ENCODE measurements at places on chromosomes 7 and 10.

DNA sequence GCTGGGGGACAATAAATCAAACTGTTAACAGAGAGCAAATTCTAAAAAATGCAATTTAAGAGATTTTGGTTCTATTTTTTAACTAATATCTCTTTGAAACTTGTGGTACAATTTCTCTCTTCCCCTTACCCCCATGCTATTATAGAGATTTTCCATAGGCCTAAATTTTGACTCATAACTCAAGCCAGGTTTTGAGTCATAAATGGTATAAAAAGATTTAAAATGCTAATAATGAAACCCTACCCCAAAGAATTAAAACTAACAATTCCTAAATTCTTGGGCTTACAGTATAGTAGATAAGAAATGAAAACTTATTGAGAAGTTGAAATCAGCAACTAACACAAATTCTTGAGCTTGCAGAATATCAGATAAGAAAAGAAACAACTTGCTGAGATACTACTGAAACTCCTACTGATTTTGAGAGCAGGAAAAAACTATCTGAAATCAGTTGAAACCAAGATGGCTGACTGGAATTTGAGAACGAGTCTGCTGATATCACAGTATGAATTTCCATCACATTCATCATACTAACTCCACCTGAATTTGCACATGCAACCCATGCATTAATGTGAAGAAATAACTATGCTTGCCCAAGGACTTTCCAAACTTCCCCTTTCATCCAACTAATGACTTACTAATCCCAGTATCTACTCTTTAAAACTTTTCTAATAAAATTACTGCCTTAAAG, 36.3 kb downstream of the POT1 start:
- DNase-seq: no peak

DNA sequence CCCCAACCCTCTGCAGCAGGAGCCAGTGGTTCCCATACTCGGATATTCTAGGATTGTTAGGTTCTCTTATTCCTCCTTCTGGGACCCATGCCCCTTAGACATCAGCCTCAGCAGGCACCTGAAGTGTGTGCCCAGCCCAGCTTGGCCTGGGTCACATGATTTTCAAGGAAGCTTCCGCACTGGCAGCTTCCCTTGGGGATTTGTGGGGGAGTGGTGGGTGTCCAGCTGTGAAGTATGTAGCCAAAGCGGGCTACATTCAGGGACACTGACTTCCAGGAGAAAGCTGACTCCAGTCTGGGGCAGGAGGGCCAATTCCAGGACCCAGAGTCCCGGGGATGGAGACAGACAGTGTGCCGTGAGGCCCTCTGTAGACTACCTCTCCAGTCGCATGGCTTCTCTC, 1.3 kb downstream of the LDB1 start:
- DNase-seq: peak; percentile 15

GRCh38 chr10:114917459-114917858, 20.5 kb upstream of the TRUB1 start:
- DNase-seq: no peak

DNA sequence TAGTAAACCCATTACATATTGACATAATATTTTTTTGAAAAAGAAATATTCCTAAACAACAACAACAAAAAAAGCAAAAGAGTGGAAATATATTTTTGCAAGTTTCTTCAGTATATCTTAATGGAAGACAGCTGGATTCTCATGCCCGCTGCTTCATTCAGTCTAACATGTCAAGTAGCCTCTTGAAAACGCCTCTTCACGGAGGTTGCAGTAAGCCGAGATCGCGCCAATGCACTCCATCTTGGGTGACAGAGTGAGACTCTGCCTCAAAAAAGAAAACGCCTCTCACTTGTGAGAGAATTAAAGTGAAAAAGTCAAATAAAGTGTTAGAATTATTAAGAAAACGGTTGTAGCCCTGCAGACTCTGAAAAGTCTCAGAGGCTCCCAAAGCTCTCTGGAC, 1.3 kb downstream of the CUTC start:
- no peak for DNase-seq

DNA sequence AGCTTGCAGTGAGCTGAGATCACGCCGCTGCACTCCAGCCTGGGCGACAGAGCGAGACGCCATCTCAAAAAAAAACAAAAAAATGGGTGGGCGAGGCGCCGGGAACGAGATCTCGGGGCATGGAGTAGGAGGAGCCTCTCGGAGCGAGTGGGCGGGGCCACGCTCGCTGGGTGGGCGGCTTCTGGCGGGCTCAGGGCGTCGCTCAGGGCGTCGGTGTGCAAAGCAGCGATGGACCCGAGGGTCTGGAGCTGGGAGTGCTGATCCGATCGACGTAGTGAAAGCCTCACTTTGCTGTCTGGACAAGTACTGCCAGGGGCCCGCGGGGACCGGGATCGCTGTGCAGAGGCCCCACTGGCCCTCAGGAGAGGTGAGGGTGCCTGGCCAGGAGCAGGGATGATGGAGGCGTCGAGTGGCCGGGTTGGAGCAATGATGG, 22.6 kb upstream of the AMZ1 start:
- no peak for DNase-seq

DNA sequence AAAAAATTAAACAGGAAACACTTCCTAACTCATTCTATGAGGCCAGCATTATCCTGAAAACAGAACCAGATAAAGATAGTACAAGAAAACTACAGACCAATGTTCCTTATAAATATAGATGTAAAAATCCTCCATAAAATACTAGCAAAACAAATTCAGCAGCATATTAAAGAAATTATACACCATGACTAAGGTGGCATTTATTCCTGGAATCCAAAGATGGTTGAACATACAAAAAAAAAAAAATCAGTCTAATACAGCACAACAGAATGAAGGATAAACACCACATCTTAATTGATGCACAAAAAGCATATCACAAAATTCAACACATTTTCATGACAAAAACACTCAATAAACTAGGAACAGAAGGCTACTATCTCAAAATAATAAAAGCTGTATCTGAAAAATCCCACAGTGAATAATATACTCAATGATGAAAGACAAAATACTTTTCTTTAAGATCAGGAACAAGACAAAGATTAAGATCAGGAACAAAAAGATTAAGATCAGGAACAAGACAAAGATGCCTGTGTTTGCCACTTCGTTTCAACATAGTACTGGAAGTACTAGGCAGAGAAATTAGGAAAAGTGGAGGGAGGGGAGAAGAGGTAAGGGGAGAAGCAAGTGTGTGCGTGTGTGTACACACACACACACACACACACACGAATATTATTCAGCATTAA, 95.6 kb downstream of the SNX13 start:
- no peak for DNase-seq

GRCh38 chr7:4690953-4691856, 9.1 kb downstream of the FOXK1 start:
- DNase-seq: no peak

DNA sequence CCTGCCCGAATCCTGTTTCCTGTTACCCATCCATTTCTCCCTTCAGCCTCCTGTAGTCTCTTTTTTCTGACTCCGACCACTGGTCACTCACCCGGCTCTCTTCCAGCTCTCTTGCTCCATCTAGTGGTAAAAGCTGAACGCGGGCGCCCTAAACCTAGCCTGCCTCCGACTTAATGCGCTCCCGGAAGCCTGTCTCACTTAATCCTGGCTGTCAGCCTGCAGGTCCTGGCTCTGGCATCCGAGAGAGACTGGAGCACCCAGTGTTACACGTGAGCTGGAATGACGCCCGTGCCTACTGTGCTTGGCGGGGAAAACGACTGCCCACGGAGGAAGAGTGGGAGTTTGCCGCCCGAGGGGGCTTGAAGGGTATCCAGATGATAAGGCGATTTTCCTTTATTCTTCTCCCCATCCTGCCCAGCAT, 10.3 kb downstream of the SUMF2 start:
- DNase-seq: peak; percentile 54

GRCh38 chr7:124597509-124597908, 168.1 kb downstream of the GPR37 start:
- no peak for DNase-seq

DNA sequence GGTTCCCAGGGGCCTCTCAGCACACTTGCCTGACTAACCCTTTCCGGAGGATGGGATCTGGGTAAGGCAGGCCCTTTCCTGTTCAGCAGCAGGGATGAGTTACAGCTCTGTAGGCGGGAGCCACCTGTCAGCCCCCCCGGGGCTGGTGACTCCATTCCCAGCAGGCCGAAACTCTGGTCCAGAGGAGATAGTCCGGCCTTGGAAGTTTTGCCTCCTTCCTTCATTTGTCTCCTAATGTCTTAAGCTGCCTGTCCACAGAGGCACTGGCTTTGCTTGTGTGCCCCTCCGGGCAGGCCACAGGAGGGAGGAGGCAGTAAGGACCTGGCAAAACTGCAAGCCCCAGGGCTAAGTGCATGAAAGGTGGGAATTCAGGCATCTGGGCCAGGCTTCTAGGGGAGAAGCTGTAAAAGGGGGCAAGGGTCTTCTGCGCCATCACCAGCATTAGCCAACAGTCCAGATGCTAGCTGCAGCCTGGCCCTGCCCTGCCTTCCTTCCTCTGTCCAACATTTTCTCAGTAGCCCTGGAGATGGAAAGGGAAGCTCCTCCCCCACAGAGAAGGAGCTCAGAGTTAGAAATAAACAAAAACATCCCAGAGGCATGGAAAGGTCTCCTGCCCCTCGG, 1.2 kb downstream of the ADIRF start:
- DNase-seq: peak; percentile 48

- no peak for DNase-seq
These were observed 67.9 kb downstream of the ATAD1 start for GRCh38 chr10:87750001-87750671.

DNA sequence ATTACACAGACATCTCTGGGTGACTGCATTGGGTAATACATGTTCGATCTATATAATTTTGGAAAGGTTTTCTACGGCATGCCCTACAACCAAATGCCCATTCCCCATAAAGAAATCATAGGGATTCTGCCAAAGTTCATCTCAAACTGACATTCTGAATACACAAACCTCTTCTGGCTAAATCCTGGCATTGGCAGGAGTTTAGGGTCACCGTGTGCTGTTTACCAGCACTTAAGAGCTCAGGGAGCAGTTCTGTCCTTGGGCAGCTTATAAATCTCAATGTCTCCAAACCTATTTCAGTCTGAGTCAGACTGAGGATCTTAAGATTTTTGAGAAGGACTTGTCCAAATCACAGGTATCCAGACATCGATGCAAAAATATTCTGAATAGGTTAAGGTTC, 809.6 kb upstream of the LRRN3 start:
- DNase-seq: no peak

GRCh38 chr7:155021699-155022145, 18.8 kb upstream of the PAXIP1 start:
- DNase-seq: no peak

GRCh38 chr10:131238669-131239280, 72.7 kb downstream of the TCERG1L start:
- DNase-seq: no peak

DNA sequence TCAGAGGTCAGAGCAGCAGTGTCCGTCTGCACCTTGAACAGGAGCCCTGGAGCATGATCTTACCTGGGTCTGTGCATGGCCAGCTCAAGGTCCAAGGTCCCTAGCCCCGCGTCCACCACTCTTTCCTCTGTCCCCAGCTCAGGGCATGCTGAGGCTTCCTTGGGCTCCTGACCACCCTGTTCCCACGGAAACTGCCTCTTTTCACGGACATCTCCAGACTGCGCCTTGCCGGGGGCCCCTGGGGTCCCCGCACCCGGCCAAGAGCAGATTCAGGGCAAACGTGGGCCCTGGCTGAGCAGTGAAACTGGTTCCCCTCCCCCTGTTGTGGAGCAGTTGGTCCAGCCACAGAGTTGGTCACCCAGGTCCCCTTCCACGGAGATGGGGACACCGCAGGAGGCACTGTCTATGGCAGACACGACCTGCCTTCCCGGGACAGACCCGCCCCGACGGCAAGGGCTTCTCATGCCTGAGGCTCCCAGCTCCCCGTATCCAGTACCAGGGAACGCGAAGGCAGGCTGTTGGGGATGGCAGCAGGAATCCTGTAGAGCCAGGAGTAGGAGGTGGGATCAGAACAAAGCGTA, 217.4 kb upstream of the PPP2R2D start:
- DNase-seq: no peak

GRCh38 chr7:41870461-41871138, 167.7 kb upstream of the INHBA start:
- no peak for DNase-seq

DNA sequence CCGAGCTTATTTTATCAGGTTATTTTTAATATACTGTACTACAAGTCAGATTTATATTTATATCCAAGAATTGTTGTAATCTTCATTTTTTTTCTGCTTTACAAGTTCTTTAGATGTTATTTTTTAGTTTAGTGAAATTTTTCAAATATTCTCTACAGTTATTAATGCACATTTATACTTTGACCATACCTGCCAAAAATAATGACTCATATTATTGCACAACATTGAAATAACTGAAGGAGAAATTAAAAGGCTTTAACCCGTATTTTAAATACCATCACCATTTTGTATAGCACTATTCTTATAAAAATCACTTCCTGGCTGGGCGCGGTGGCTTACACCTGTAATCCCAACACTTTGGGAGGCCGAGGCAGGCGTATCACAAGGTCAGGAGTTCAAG, 278.5 kb downstream of the BICC1 start:
- no peak for DNase-seq

- DNase-seq: no peak
These were observed 28.0 kb downstream of the ITPRIP start for GRCh38 chr10:104309980-104310978.

DNA sequence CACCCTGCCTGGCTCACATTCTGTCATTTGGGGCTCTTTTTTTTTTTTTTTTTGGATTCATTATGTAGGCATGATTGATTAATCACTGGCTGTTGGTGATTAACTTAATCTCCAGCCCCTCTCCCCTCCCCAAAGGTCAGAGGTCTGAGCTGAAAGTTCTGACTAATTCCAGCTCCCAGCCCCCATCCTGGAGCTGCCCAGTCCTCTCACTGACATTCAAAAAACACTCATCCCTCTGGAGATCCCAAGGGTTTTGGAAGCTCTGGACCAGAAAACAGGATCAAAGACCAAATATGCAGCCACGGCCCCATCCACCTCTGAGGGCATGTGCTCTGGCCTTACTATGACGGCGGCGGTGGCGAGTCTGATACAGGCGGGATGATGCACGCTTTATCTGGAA, 53.8 kb downstream of the RBM17 start:
- no peak for DNase-seq

DNA sequence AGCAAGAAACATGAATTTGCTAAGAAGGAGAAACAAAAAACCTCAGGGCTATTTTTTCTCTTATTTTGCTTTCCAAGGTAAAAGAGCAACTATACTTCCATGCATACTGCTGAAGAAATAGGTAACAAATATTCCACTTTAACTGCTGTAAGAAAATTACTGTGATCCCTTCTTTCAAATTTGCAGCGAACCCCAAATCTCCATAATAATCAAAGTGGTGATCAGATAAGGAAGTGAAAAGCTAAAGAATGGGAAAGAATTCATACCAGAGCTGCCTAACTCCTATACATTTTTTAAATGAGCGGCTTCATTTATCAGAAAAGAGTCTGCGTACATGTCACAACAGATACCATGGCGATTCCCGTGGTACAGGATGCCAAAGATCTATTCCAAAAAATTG, 7.2 kb downstream of the SGCE start:
- DNase-seq: no peak

GRCh38 chr7:45001138-45001694, 1.2 kb downstream of the CCM2 start:
- DNase-seq: peak; percentile 66

DNA sequence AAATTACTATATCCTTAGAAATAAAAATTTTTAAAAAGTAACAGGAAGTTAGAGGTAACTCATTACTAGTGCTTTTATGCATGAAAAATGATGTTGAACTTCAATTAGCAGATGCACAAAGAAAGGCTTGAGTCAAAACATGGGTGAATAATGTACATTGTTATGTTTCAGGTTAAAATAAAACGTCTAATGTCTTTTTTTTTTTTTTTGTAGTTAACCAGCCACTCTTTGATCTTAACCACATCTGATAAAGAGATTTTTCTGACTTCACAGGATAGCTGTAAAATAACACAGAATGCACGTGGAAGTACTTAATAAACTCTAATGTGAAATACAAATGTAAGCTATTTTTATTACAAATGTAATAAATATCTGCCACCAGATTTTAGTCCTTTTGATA, 61.7 kb downstream of the GSAP start:
- DNase-seq: no peak
